ENCODE measurements at places on chromosomes 2 and 18. TPM values are rescaled to one million over a fixed set of nuclear protein-coding genes. Genes with fewer than 3 reads are reported as not detected.

- DNase-seq, result peak; percentile 15
Observed at GRCh38 chr2:128501006-128501690, 182.5 kb upstream of the HS6ST1 start.

Gene ABCG5
- polyA plus RNA-seq, result not detected

DNA sequence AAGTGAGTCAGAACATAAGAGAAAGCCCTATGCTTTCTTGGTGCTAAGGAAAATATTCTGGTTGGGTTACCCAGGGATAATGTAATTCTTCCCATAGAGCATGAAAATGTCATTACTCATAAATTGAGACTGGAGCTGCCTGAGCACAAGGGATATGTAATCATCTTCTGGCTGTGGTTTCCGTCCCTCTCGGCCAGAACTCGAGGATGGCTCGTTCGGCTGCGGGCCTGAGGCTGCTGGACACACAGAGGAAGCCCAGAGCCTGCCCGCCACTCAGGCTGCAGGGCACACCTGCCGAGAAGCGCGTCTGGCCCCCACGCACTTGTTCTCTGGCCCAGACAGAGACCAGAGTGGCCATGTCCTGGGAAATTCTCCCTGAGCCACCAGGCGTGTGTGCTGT, 104.9 kb downstream of the ASAP2 start:
- no peak for DNase-seq

Gene RGPD4
- polyA plus RNA-seq, result not detected

GRCh38 chr2:43473767-43474166, 122.1 kb downstream of the THADA start:
- no peak for DNase-seq

Gene TUBA3E
- polyA plus RNA-seq, result not detected

Gene ATOH8
- polyA plus RNA-seq, result 63.3 TPM

DNA sequence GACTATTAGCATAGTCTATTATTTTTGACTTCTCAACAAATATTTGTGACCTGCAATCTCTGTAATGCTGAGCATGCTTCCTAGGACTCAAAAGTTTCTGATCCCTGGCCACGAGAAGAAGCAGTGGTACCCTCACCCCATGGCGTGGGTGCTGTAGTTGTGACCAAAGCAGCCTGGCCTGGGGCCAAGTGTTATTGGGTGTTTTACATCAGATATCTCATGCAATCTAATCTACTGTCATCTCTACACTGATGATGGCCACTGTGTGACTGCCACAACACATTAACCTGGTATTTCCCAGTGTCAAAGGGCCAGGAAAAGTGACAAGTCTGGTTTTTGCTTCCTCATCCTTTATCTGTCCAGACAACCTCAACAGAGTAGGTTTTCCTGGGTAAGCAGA, 80.8 kb upstream of the WIPF1 start:
- no peak for DNase-seq

GRCh38 chr2:126891681-126892500, 6.8 kb upstream of the TEX51 start:
- DNase-seq, result no peak

Gene TLX2
- 0.03 TPM for polyA plus RNA-seq

- no peak for DNase-seq
Observed at GRCh38 chr2:61368687-61369665, 101.9 kb downstream of the USP34 start.

- no peak for DNase-seq
Observed at GRCh38 chr2:151716721-151717120, 17.6 kb downstream of the NEB start.

DNA sequence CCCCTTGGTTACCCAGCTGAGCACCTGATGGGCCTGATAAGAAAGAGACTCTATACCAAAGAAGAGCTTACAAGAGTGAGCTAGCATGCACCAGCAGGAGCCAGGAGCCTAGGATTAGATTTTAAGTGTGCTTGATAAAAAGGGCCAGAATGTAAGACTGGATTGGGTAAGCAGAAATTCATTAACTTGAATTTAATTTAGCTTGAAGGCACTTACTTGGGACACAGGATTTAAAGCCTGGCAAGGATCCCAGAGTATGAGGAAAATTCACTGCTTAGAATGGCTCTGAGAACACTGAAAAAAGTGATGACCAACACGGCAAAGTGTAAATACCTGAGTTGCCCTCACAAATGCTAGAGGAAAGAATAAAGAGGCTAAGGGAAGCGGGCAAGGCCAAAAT, 91.3 kb upstream of the RBBP8 start:
- DNase-seq, result no peak

GRCh38 chr2:122182616-122183355, 427.3 kb downstream of the TSN start:
- no peak for DNase-seq

All from lung (tissue), 17 donors.